Large intestine (tissue), 12 donors: ENCODE measurements at places on chromosomes 11 and 22.

DNA sequence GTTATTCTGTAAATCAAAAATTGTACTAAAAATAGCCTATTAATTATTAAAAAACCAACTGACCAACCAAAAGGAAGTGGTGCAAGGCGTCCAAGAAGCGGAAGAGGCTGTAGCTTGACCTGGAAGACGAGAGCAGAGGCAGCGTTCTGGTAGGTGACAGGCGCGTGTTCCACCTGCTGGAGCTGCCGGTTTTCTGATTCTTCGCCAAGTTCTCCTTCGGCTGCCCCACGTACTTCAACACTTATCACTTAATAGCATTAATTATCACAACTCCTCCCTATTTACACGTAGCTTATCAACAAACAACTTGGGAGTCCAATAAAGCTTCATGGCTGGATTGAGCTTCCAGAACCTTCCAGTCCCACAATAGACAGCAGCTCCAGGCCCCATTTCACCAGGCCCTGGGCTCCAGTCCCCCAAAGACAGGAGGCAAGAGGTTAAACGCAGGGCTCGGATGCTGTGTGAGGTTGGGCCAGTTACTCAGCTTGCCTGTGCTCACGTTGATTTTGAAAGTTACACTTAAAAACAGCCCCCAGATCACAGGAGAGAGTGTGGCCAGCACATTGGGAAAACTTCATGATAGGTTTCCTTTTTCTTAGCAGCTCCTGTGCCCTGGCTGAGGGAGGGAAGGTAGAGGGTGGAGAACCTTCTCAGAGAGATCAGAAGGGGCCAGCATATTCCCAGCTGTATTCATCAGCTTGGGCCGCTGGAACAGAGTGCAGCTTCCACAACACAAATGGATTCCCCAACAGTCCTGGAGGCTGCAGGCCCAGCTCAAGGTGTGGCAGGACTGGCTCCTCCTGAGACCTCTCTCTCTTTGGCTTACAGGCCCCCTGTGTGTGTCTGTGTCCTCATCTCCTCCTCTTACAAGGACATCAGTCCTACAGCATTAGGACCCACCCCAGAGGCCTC, 54.2 kb upstream of the FGF3 start:
- DNase-seq, result no peak

DNA sequence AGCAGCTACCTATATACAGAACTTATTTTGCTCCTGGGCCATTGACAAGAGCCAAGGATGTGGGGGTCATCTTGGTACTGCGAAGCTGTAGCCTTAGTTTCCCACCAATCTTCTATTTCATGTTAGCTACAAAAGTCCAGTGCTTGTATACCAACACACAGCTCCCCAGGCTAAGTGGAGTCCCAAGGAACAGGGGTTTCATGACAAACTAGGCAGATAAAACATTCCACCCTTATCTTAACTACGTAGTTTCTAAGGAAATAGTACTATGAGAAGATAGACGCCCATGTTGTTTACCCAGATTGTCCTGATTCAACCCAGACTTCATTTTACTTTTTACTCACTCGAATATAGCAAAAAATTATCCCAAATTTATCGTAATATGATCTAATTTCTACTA, 218.5 kb downstream of the DYNC2H1 start:
- DNase-seq, result no peak

- DNase-seq, result no peak
These were observed 77.9 kb downstream of the CWC15 start for GRCh38 chr11:94895451-94895850.

- DNase-seq, result no peak
These were observed 295.9 kb upstream of the ANO5 start for GRCh38 chr11:21896746-21897602.

- no peak for DNase-seq
These were observed 21.8 kb upstream of the OR8G1 start for GRCh38 chr11:124219126-124219525.

DNA sequence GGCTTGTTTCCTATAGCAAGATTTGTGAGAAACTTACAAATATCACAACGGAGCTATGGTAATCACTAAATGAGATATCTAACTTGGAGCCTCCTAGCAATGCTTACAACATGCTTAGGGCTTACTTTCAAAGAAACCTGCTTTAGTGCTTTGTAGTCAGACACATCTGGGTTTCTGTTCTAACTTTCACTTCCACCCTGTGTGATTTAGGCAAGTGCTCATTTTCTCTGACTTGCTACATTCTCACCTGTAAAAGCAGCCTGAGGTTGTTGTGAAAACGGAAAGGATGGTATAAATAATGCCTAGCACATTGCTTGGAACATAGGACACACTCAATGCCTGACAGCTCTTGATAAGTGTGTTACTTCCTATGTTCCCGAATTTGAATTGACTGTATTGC, 45.6 kb downstream of the LRRC4C start:
- DNase-seq, result no peak

GRCh38 chr11:107678632-107678971, 33.3 kb downstream of the SLN start:
- DNase-seq, result no peak
